ENCODE measurements at places on chromosomes 12 and 14. TPM values are rescaled to one million over a fixed set of nuclear protein-coding genes. Genes with fewer than 3 reads are reported as not detected.

Gene RFX4
- total RNA-seq: not detected

Gene MDM2
- total RNA-seq: 21.8 TPM

Gene GPX2
- 0.27 TPM for total RNA-seq

Gene PACS2
- total RNA-seq: 104 TPM

Gene RGS6
- 0.54 TPM for total RNA-seq

Gene POLE2
- total RNA-seq: 11.3 TPM

Gene ABHD4
- total RNA-seq: 26.7 TPM

Gene PTPRQ
- not detected for total RNA-seq

All from hematopoietic multipotent progenitor cell (in vitro differentiated cells).